ENCODE measurements at places on chromosomes 11 and 22.

DNA sequence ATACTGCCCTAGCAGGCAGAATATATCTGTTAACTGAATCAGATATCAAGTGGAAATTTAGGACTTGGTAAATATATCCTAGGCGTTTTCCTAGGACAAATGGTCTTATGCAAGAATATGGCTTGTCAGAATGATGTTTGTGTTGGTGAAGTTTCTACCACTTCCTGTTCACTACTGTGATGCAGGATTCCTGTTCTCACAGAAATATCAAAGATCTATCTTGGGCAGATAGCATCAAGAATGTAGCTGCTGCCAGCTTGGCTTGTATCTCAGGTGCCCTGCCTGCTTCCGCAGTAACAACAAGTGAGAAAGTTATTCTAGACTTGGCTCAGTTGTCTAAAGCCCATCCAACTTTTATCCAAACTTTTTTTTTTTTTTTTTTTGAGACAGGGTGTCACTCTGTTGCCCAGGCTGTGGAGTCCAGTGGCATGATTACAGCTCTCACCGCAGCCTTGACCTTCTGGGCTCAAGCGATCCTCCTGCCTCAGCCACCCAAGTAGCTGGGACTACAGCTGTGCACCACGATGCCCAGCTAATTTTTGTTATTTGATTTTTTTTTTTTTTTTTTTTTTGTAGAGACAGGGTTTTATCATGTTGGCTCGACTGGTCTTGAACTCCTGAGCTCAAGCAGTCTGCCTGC lies 61.3 kb downstream of the PPME1 start:
- DNase-seq: no peak

- DNase-seq: no peak
Measured at GRCh38 chr11:88813233-88813915, 252.4 kb downstream of the GRM5 start.

DNA sequence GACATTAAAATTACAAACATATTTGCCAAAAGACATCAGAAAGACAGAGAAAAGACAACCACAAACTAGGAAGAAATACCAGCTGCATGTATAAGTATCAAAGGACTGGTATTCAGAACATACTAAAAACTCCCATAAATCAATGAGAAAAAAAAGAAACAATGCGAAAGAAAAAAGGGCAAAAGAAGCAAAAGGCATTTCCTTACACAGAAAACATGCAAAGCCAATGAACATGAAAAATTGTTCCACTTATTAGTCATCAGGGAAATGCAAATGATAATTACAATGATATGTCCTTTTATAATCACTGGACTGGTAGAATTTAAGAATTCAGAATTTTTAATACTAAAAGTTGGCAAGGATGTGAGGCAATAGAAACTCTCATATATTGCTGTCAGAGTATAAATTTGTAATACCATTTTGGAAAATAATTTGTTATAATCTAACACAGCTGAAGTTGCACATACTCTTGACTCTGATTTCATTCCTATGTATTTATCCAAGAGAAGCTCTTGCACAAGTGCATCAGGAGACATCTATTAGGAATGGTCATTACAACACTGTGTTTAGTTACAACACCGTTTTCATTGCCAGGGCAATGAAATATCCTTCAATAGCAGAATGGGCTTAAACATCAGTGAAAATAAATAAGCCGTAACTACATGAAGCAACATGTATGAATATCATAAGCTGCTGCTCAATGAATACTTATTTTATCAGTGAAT lies 279.7 kb downstream of the SWAP70 start:
- DNase-seq: no peak

DNA sequence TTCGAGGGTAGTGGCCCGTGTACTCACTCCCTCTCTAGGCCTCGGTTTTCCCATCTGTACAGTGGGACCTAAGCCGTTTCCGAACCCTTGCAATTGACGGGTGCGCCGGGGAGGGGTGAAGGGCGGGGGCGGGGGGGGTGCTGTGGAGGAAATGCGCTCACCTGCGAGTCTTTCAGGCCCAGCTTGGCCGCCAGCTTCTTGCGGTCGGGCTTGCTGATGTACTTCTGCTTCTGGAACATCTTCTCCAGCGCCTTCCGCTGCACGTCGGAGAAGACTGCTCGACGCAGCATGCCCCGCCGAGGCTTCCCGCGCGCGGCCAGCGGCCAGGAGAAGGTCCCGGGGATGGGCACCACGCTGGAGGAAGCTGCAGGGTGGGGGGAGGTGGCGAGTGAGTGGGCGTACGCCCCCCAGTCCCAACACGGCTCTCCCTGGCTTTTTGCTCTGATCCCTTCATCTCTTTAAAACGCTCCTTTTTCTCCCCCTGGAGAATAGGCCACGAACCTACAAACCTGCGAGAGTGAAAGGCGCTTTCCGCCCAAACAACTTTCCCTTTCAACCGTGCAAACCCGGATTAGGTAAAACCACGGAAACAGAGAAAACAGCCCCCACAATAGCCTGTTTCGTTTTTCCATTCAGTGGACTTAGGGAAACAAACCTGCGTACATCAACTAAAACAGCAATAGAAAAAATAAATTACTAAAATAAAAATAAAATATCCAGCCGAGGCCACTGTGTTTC lies 3.2 kb downstream of the DBX1 start:
- peak; percentile 35 for DNase-seq
